ENCODE measurements at places on chromosomes 2 and 18.

- DNase-seq: no peak
These were observed 65.4 kb downstream of the DIS3L2 start for GRCh38 chr2:232026910-232027309.

- DNase-seq: no peak
These were observed 87.0 kb upstream of the TMEM200C start for GRCh38 chr18:5982332-5982731.

DNA sequence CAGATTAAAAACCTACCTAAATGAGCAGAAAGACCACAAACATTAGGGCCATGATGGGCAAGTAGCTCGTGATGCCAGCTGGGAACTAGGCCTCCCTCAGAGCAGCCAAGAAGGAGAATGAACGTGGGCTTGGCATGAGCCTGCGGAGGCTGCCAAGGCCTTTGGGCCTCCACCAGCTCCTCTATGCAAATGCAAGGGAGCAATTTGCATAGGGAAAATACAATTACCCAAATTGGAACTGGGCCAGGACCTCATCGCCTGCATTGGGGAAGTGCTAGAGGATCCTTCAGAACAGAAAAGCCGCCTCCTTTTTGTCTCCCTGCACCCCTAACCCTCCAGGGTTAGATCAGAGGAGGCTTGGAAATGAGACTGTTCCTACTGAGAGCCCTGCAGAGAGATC is 326.4 kb downstream of the SMAD2 start:
- no peak for DNase-seq

GRCh38 chr2:222102575-222103349 is 196.0 kb downstream of the PAX3 start:
- DNase-seq: no peak

- no peak for DNase-seq
These were observed 1090.8 kb downstream of the BCL11A start for GRCh38 chr2:59462422-59463197.

- no peak for DNase-seq
These were observed 85.5 kb downstream of the SCN1A start for GRCh38 chr2:166042356-166042755.

GRCh38 chr18:76359909-76360308 is 135.1 kb downstream of the ZNF516 start:
- no peak for DNase-seq

GRCh38 chr2:219060821-219061791 is at the start of gene IHH:
Gene IHH (minus strand): TSS chr2:219060921. CDS start chr2:219060467, 454 bp downstream.
- DNase-seq: no peak

DNA sequence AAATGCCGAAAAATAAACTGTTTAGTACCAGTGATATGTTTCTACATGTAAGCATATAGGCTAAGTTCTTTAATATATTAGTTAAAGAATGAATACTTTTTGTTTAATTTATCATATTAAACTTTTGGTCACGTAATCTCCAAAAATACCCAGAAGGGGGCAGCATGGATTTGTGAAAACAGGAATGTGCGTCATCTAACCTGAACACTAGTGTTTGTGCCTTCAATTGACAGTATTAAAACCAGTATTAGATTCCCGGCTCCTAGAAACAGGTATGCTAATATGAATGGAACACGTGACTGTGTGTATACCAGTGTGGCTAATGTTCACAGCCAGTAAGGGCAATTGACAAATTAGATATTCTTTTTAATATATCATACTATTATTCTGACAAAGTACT is 51.8 kb downstream of the WDR7 start:
- DNase-seq: no peak

DNA sequence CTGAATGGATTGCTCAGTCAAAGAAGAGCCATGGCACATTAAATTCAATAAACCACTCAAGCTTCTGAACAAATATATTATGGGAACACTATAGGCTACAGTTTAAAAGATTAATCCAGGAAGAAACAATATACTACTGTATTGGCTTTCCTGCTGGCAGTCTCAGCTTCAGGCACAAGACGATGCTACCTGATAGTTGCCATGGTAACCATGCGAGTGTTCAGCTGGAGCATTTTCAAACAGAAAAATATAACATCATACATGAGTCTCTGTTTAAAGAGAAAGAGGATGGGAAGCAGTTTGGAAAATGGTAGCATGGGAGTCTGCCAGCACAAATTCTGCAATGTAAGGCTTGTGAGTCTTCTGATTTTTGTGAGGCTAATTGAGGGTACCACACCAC is 65.9 kb upstream of the CPO start:
- DNase-seq: no peak

- DNase-seq: no peak
These were observed 271.4 kb upstream of the HDAC4 start for GRCh38 chr2:239671916-239672849.

- no peak for DNase-seq
These were observed 1.0 kb upstream of the TCF4 start for GRCh38 chr18:55588870-55589595.

DNA sequence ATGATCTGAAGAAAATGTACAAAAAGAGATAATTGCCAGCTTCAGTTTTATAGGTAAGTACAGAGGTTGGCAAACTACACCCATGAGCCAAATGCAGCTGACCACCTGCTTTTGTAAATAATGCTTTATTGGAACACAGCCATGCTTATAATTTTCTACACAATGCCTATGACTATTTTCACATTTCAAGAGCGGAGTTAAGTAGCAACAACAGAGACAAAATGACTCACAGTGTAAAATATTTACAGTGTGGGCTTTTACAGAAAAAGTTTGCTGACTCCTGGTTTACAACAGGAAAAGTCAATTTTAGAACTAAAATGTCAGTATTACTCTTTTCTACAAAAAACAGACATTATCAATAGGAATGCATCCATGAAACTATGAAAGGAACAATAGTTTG is 26.0 kb downstream of the CWC22 start:
- DNase-seq: no peak

DNA sequence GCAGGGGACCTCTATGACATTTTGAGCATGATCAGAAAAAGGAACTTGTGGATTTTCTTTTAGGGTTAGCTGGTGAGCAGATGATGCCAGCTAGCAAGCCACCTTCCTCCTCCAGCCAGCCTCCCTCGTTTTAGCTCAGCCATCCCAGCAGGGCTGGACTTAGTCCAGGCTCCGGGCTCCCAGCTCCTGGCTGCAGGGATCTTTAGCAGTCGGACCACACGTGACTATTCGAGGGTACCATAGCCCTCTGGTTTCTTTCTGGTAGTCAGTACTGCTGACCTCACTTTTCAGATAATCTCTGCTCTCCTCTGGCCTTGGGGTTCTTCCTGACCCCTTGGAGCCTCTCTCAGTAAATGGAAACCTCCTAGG is 31.8 kb downstream of the NCK2 start:
- DNase-seq: no peak

DNA sequence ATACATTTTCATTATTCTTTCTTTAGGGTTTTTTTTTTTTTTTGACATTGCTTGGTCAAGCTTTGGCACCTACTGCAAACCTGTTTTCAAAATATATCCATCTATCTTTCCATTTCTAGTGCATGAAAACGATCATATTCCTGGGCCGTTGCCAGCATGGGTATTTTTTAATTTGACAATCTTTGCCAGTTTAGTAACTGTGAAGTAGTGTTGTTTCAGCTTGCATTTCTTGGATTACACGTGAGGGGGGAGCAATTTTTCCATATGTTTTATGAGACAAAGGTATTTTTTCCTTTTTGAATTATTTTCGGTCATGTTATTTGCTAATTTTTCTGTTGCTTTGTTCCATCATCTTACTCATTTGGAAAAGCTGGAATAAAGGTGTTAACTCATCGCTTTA is 40.9 kb downstream of the TSHZ1 start:
- no peak for DNase-seq

- DNase-seq: no peak
These were observed 9.1 kb downstream of the WIPF1 start for GRCh38 chr2:174588463-174588862.

GRCh38 chr2:129744649-129745048 is 234.8 kb upstream of the RAB6C start:
- no peak for DNase-seq

- DNase-seq: no peak
These were observed 51.1 kb downstream of the RTN4 start for GRCh38 chr2:54999182-54999581.

DNA sequence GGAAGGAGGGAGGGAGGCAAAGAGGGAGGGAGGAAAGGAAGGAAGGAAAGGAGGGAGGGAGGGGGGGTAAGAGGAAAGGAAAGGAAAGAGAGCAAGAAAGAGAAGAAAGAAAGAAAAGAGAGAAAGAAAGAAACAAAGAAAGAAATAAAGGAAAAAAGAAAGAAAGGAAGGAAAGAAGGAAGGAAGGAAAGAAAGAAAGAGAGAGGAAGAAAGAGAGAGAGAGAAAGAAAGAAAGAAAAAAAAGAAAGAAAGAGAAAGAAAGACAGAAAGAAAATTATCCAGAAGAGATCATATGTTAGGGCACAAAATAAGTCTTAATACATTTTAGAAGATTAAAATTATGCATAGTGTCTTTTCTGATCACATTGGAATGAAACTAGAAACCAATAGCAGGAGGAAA is 24.3 kb upstream of the TFCP2L1 start:
- DNase-seq: no peak

- DNase-seq: no peak
These were observed 163.5 kb downstream of the CDH19 start for GRCh38 chr18:66440433-66440832.

DNA sequence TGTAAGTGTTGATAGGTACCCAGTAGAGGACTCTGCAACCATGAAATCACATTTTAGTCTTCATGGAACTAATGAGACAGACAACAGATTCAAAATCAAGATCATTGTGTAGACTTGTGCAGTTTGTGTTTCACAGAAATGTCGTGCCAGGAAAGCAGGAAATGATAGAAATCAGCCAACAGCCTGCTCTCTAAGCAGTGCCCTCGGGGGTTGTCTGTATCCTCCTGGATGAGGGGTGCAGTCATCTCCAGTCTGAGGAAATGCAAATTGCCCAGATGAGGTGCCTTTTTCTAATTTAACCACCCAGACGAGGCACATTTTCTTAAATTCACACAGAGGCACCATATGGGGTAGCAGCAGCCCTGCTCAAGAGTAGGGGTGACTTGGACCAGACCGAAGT is 663.1 kb downstream of the XIRP2 start:
- DNase-seq: no peak

- DNase-seq: no peak
These were observed 122.0 kb upstream of the MYCN start for GRCh38 chr2:15818318-15818753.

DNA sequence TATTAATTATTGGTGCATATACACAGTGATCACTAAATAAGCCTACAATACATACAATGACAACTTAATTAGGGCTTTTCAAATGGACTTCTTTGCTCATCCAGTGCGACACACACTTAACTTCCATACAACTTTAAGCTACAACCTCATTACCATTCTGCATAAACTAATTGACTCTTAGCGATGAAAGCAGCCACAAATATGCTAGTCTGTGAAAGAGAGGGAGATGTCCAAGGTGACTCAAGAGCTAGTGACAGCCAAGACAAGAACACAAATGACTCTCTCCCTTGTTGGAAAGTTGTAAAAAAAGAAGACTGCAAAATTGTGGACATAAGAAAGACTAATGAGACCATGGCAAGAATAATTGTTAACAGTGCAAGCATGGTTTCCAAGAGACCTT is 264.8 kb downstream of the ARHGAP15 start:
- no peak for DNase-seq

- no peak for DNase-seq
These were observed 628 bp upstream of the ZFAND2B start for GRCh38 chr2:219205981-219206327.

DNA sequence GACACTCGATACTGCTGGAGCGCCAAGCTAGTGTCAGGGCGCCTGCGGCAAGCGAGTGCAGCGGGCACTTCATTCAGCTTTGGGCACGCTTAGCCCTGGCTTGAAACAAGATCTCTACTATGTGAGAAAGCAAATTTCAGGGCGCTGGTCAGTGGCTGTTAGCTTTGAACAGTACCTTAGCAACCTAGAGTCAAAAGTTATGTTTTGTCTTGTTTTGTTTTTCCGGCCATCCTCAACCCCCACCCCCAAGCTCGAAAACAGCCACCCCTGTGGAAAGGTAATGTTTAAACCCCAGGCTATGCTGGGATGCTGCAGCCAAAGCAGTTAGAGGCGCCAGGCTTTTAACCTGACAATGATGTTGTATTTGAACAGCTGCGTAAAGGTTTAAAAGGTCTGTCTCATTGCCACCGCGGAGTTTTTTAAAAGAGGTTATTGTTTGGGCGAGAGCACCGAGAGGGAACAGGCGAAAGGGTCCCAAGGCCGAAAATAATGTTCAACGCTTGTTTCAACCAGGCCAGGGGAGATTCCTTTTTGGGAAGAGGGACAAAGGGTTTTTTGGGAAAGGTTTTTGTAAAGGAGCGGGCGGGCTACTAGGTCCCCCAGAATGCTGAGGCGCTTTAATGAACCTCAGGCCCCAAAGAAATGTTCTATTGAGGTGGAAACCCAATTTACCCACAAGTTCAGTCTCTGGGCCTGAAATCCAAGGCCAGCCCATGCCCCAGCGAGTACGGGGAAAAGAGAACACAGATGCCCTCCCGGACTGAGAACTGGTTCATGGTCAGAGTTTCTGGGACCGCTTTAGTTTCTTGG is 2.3 kb upstream of the HOXD10 start:
- DNase-seq: no peak

DNA sequence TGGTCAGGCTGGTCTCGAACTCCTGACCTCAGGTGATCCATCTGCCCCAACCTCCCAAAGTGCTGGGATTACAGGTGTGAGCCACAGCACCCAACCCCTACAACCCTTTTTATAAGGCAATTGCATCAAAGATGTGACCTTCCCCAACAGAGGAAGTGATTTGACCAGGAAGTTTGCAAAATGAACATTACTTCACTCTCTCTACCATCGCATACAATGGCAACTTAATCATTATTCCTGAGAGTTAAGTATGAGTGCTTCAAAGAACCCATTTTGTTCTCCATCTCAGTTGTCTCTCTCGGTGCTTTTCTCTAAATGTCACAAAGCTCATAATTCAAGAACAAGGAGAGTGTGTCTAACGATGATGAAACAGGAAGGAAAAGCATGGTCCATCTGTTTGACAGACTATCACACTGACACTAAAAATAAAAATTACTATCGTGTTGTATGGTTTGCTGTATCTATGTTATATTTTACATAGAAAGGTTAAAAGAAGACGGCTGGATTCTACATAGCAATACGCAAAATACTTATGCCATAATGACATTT is 18.1 kb upstream of the CREG2 start:
- no peak for DNase-seq

DNA sequence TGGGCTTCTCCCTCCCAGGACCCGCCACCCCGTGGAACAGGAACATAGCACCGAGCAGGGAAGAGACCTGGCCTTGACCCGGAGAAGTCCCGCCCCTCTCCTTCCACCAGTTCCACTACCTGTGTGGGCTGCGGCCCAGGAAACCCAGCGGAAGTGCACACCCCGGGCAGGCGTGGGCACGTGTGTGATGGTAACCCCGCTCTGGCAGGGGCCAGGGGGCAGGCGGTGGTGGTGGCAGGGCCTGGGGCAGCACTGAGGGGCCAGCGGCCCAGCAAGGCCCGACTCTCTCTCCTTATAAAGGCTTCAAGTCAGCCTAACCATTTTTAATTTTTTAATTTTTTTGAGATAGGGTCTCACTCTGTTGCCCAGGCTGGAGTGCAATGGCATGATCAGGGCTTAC is 129.0 kb upstream of the FAM98A start:
- no peak for DNase-seq
